ENCODE measurements at places on chromosomes 4 and X. TPM values are rescaled to one million over a fixed set of nuclear protein-coding genes. Genes with fewer than 3 reads are reported as not detected.

Gene HS6ST2
- not detected for total RNA-seq

Gene UGT8
- not detected for total RNA-seq

Gene GEMIN8
- total RNA-seq, result 10.7 TPM

Gene DMRTC1
- total RNA-seq, result not detected

DNA sequence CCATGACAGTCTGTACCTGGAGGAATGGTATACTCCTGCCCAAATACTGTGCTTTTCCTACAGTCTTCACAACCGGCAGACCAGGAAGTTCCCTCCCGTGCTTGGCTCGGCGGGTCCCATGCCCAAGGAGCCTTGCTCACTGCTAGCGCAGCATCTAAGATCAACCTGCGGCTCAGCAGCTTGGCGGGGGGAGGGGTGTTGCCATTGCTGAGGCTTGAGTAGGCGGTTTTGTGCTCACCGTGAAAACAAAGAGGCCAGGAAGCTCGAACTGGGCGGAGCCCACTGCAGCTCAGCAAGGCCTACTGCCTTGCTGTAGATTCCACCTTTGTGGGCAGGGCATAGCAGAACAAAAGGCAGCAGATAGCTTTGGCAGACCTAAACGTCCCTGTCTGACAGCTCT lies 152.7 kb downstream of the TEX11 start:
- DNase-seq, result no peak

DNA sequence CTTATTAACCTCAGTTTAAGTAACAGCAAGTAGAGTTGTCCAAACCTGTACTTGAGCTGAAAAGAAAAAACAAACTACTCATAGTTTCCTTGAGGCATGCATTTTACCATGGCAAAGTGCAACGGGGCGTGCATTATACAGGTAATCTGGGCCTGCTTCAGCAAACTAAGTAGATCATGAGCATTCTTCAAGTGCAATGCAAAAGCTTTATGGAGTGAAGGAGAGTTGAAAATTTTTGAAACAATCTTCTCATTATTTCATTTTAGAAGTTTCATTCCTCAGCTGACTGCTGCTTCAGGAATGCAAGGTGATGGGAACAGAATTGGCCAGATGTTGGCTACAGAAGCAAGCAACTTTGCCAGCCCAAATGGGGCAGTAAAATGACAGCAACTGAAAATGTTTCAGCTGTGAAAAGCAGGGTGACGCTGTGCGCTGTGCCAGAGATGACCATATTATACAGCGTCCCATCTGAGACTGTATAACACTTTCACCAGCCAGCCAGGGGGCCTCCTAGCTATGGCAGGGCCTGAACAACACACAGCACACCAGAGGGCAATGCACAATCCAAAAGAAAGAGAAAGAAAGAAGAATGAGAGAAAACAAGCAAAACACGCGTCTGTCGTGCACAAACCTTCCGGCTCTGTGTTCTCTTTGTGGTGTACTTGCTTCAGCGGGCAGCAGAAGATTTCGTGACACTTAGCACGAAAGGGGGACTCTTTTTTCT lies 145.5 kb upstream of the FGF13 start:
- DNase-seq, result no peak

DNA sequence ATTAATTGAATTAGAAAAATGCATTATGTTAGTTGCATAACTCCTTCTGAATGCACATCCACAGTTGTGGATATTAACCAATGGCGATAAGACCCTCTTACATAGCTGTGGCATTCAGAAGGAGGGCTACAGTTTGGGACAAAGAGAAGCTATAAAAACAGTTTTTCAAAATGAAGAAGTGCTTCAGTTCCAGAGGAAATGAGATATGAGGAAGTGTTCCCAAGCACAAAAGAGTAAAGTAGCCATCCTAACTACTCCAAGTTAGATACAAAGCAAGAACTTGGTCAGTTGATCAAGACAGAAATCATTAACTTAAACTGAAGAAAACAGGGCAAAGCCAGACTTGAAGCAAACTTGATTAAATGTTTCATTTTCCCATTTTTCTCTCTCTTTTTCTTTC lies 17.2 kb upstream of the ADGRL3 start:
- no peak for DNase-seq

GRCh38 chr4:175215657-175216056 lies 297.5 kb downstream of the ADAM29 start:
- DNase-seq, result no peak

GRCh38 chrX:103797691-103798090 lies 21.1 kb downstream of the PLP1 start:
- no peak for DNase-seq

DNA sequence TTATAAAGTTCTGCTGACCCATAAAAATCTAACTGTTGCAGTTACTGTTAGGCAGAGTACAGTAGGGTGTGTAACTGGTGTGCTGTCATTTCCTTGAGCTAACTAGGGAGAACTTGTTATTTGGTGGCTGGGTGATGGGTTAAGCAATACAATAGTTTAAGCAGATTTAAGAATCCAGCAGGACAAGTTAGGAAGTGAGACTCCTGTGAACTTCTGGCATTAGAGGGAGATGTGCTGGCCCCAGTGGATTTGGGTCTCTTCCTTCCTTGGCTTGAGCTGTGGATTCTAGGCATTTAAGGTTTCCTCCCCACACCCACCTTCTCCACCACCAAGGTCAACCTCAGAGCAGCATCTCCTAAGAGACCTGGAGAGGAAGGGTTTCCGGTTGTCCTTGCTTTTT lies 70.5 kb downstream of the CLCN5 start:
- DNase-seq, result no peak

- DNase-seq, result peak; percentile 70
These were observed 746 bp downstream of the REST start for GRCh38 chr4:56908206-56909085.

GRCh38 chrX:83509254-83509801 lies 1.2 kb downstream of the POU3F4 start:
- DNase-seq, result no peak

All from SJSA1 (cell line).